ENCODE measurements at places on chromosomes 5 and 9.

GRCh38 chr5:180387798-180388197 lies 34.7 kb upstream of the GFPT2 start:
- no peak for DNase-seq

DNA sequence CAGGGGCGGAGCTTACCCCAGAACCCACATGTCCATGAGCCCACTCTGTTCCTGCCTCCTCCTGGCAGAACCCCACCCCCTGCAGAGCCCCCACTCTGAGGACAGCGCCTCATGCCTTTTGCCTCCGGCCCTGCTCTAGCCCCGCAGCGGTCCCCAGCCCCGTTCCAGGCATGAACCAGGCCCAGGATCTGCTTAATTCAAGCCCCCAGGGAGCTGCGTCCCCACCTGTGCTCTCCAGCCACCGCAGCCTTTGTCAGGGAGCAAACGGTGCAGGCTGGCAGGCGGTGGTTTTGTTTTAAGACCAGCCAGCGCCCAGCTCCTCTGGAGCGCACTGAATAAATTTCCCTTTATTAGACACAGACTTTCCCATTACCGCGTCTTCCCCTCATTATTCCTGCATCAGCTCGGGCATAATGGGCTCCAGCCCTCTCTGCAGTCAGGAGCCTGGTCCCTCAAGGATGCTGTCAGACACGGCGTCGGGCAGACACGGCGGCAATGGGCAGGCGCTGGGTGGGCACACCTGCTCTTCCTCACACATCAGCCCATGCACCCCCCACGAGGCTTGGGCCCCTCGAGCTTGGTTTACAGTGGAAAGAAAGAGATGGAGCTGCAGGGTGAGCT lies 137.6 kb downstream of the OLFM1 start:
- no peak for DNase-seq

- DNase-seq = no peak
These were observed 64.2 kb downstream of the SGCD start for GRCh38 chr5:156391139-156391538.

DNA sequence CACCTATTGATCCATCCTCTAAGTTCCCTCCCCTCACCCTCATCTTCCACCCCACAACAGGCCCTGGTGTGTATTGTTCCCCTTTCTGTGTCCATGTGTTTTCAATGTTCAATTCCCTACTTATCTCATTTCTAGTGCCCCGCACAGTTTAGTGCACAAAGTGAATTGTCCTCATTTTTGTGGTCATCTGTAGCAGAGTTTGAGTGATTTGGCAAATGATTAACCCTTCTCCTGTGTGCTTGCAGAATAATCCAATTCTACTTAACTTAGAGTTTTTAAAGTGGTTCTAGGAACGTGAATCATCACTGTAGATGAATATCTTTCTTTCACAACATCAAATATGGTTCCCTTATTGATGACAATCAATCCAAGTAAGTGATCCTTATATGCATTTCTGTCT lies 6.3 kb upstream of the HAPLN1 start:
- DNase-seq = no peak

- no peak for DNase-seq
These were observed 287.4 kb downstream of the GLIS3 start for GRCh38 chr9:4012441-4012840.
